ENCODE measurements at places on chromosomes 7 and 10.

- DNase-seq: no peak
These were observed 25.7 kb downstream of the SUV39H2 start for GRCh38 chr10:14904316-14904732.

DNA sequence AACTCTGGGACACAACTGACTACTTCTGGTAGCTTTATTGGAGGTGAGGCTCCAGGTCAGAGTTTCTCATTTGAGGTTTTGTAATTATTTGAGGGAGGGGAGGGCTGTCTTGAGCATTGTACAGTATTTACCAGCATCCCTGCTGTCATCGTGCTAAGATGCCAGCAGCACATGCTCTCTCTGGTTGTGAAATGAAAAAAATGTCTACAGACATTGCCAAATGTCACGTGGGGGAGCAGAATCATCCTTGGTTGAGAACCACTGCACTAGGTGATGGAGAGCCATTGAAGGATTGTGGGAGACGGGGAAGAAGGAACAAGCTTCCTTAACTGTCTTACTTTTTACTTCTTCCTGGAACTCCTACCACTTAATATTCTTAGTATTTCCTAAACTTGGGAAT, 5.0 kb downstream of the SEPTIN7 start:
- no peak for DNase-seq

DNA sequence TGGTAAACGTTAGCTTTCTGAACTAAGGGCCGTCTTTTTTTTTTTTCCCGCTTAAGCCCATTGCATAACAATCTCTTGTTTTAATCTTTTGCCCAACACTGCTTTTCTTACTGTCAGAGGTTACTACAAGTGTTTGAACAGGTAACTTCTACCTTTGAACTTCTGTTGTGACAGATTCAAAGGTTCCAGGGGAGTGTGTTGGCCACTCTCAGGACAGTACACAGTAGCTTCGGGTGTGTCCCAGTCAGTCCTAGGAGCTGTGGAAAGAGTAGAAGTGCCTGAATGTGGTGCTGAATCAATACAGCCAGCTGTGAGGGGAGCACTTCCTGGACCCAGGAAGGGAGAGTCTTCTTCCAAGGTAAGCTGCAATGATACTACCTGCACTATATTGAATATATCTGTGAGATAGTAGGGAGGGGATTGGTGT, at the start of gene ACSL5:
TSS of gene ACSL5 (plus strand) at position 205 of the 427 bp plus-strand sequence. CDS start 20,831 bp downstream, outside the sequence.
- DNase-seq: no peak

GRCh38 chr7:29847496-29847895, 41.2 kb downstream of the WIPF3 start:
- no peak for DNase-seq

GRCh38 chr10:88097092-88097516, 233.7 kb downstream of the PTEN start:
- no peak for DNase-seq

- DNase-seq: no peak
These were observed 16.6 kb upstream of the WDFY4 start for GRCh38 chr10:48667960-48668590.

GRCh38 chr7:158009886-158010285, 577.7 kb downstream of the PTPRN2 start:
- DNase-seq: no peak

GRCh38 chr10:123180101-123181090, 26.2 kb downstream of the BUB3 start:
- no peak for DNase-seq

- no peak for DNase-seq
These were observed 233.1 kb downstream of the SEMA3E start for GRCh38 chr7:83415840-83416239.

DNA sequence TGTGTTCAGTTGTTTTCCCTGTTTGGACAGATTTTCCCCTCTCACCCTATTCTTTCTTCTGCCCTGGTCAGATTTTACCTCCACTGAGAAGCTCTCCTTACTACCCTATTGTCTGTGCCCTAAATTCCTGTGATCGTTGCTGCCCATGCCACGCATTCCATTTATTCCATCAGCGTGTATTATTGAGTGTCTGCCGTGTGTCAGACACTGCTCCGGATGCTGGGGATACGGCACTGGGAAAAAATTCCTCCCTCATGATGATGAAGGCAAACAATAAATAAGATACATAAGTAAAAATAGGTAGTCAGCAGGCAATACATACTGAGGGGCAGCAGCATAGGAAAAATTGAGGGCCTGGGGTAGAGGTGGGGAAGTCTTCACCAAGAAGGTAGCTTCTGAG, 86.8 kb downstream of the FANK1 start:
- DNase-seq: no peak

GRCh38 chr10:102371295-102371694, 24.2 kb upstream of the NFKB2 start:
- DNase-seq: no peak

- DNase-seq: no peak
These were observed 97.1 kb upstream of the ARID5B start for GRCh38 chr10:61804414-61804813.

DNA sequence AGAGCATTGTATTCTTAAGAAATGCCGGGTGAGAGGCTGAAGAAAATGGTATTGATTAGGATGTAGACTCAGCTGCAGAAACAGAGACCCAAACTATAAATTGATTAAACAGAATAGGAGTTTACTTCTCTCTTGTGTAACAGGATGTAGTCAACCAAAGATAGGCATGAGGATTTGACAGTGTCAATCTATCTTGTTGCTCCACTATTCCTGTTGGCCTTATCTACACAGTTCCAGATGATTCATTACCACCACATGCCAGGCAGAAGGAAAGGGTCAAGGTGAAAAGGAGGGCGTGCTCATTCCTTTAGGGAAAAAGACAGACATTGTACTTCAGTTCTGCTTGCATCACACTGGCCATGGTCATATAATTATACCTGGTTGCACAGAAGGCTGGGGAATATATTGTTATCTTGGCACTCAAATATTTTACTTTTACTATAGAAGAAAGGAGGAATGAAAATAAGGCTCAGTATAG, 11.9 kb upstream of the DMTF1 start:
- DNase-seq: no peak

- DNase-seq: no peak
These were observed 16.1 kb downstream of the EIF4H start for GRCh38 chr7:74190259-74190658.

DNA sequence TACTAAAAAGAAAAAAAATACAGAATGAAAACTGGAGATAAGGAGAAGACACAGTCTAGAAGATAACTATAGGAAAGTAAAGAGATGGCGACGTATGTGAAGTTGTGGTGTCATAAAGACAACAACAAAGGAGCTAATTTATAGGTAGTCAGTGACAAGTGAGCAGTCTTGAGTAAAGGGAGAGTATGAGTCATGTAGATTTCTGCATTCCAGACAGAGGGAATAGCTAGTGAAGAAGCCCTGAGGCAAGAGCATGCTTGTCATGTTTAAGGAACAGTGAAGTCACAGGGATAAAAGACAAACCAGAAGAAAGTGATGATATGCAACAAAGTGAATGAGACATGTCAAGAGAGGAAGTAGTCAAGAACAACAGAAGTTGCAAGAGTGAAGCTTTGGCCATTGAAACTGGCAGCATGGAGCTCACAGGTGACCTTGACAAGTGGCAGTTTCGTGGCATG, 2.3 kb upstream of the MIOS start:
- peak; percentile 67 for DNase-seq
